ENCODE measurements at places on chromosomes 6 and 20.

DNA sequence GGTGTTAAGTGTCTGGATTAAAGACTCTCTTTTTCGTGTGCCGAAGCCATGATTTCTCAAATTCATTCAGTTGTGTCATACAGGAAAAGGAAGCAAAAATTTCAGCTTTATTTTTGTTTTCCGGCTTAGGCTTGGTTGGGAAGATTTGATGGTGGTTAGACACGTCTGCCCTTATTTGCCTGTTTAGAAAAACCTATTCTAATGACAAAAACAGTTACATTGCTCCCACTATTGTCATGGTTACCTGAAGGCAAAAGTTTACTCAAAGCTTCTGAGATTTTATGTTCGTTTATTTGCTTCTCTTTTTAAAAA lies 982 bp downstream of the DNAJC5 start:
- DNase-seq: no peak

DNA sequence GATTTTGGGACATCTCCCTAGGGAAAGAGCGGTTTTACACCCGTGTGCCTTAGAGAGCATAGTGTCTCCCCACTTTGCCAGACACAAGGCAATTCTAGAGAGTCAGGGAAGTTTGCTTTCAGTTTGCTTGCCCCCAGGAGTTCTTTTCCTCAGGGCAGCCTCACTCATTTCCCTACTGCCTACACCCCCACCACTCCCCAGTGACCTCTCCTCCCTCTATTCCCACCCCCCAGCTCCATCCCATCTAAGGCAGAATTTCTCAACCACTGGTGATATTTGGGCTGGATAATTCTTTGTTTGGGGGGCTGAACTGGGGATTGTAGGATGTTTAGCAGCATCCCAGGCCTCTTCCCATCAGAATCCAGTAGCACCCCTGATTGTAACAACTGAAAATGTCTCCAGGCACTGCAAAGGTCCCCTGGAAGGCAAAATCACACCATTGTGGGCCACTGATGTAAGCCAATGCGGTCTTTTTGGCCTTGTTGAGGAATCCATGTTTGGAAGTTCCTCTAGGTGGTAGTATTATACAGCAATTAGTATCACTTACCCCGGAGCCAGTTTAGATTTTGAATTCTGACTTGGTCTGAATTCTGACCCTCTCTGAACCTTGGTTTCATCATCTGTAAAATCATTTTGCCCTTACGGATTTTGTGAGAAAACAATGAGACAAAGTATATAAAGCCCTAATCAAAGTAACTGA lies 1.3 kb downstream of the EPPIN start:
- no peak for DNase-seq

DNA sequence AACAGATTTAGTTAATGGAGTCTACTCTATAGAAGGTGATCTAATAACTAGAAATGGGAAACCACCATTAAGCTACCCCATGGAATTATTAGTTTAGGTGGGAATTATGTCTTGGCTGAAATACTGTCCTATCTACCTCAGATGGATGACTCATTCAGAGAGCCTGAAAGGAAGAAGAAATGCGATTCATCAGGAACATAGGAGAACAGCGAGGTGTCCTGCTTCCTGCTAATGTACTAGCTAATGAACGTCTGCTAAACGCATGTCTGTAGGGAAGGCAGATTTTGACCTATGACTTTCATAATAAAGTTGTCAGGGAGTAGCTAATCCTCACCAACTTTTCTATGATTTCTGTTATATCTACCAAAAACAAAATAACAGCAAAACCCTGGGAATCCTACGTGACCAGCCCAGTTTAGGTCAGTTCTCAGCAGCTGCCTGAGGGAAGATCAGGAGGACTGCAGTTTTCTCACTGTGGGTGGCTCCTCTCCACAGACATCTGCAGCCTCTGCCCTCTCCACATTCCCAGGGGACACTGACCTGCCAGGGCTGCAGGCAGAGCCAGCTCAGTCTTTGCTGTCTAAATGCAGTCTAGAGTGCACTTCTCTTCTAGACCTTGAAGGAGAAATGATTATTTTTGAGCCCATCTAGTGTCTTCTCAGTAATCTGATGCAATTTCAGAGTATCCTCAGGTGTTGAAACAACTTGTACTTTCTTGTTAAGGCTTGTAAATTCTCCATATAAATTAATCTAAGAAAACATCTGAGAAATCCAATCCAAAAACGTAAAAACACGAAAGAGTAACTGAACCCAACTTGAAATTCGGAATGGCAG lies 18.1 kb upstream of the SFT2D1 start:
- no peak for DNase-seq

GRCh38 chr6:34248198-34248726 lies 544 bp downstream of the SMIM29 start:
- no peak for DNase-seq

- no peak for DNase-seq
These were observed 731 bp upstream of the RBL1 start for GRCh38 chr20:37096415-37097041.

GRCh38 chr20:671252-672030 lies 4.2 kb downstream of the SCRT2 start:
- no peak for DNase-seq

DNA sequence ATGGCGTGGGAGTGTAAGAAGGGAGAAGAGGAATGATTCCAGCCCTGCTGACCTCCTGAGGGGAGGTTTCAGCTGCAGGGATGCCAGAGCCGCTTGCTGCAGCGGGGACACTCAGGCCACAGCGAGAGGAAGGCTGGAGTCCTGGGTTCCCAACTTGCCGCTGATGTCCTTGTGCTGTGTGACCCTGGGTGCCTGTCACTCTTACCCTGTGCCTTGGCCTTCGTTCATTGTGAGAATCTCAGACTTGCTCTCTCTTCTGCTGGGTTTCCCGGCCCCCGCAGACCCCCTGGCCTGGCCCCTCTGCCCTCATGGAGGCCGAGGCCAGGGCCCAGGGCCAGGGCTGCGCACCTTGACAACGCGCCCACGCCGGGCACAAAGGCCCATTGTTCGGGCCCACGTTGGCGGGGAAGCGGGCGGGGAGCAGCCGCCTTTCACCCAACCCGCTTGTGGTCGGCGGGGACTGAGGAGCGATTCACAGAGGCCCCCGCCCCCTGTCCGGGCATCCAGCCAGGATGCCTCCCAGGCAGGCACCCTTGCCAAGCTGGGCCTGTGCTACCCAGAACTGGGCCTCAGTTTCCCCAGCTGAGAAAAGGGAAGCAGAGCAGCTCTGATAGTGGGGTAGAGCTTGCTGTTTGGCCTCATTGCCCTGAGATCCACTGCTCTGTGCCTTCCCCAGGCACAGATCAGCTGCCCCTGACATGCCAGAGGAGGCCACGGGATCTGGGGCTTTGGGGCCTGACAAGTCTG lies 52.4 kb downstream of the CEBPB start:
- DNase-seq: no peak

DNA sequence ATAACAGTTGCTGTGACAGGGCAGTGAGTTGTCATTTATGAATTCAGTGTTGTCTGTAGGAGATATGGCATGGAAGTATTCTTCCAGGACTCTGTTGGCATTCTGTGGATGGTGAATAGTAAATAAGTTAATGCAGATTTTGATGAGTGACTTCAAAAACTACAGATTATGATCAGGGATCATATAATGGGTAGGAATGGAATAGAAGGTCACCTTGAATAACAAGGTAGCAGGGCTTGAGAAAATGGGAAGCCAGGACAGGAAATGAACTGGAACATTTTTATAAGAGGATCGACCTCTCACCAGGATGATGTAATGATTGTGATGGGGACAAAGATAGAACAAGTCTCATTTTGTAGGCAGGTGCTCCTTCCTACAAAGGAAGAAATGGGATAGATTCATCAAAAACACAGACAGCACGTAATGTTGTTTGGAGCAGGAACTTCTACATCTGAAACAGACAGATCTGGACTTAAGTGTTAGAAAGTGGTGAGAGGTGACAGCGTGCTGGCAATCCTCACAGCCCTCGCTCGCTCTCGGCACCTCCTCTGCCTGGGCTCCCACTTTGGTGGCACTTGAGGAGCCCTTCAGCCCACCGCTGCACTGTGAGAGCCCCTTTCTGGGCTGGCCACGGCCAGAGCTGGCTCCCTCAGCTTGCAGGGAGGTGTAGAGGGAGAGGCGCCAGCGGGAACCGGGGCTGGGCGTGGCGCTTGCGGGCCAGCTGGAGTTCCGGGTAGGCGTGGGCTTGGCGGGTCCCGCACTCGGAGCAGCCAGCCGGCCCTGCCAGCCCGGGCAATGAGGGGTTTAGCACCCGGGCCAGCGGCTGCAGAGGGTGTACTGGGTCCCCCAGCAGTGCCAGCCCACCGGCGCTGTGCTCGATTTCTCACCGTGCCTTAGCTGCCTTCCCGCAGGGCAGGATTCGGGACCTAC lies 30.8 kb upstream of the SSR1 start:
- no peak for DNase-seq

- DNase-seq: no peak
These were observed at the start of gene DEFB115 for GRCh38 chr20:31257364-31257763. Gene DEFB115, plus strand, starts transcription at chr20:31257664. Its CDS starts 0 bp downstream, at chr20:31257664.

GRCh38 chr6:15977050-15977449 lies 151.8 kb upstream of the MYLIP start:
- DNase-seq: no peak
